EH (cell line): ENCODE measurements at places on chromosomes 12 and 14.

DNA sequence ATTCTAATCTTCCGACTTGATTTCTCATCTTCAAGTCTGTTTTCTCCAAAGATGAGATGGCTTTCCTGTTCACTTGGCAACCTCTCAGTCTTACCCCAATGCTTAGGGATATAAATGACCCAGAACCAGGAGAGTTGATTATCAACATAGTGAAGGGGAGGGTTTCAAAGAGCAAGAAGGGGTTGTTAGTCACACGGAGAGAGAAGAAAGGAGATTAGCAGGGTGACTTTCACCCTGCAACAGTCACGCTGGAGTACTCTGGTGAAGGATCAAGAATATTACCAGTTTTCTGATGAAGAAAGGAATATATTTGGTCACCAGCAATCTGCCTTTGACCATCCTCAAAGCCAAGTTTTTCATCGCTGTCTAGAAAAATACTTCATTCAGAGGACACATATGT, at the start of gene TMEM52B:
TMEM52B (plus strand) TSS at position 212 of the 400 bp plus-strand sequence. CDS start 543 bp downstream, outside the sequence.
- DNase-seq: no peak

DNA sequence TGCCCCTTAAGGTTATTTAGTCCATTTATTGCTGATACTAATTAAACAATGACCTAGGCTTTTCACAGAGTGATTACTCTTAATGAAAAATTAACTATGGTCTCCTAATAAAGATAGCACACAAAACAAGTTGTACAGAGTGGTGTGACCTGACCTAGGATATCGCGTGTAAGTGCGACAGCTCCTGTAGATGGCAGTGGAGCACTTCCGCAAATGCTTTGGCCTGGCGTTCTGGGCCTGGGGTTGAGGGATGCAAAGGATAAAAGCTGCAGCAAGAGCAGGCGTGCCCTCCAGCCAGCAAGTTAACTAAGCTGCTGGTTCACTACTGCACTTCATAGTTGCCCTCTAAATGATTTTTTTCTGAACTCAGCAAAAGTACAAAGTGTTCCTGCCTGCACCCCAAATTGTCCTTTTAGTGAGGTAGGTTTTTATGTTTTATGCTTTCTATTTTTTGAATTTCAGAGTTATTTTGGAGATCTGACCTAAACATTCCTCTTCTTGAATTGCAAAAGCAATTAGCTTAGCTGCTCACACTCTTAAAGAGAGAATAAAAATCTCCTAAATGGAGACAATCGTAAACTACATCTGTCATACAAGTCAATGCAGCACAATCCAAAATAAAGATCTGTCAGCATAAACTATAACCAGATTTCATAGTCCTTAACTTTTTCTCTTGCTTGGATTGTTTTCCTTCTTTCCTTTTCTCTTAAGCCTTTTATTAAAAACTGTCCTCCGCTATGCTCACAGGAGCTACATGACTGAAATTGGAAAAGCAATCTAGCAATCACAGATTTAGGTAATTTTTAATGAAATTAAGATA, 379.6 kb downstream of the LRIG3 start:
- peak; percentile 90 for DNase-seq

- DNase-seq: no peak
Observed at GRCh38 chr12:115859231-115859630, 418.3 kb downstream of the MED13L start.

- DNase-seq: no peak
Observed at GRCh38 chr12:69843608-69844007, 18.6 kb downstream of the MYRFL start.

- DNase-seq: no peak
Observed at GRCh38 chr12:64814432-64814831, 10.0 kb upstream of the TBC1D30 start.

DNA sequence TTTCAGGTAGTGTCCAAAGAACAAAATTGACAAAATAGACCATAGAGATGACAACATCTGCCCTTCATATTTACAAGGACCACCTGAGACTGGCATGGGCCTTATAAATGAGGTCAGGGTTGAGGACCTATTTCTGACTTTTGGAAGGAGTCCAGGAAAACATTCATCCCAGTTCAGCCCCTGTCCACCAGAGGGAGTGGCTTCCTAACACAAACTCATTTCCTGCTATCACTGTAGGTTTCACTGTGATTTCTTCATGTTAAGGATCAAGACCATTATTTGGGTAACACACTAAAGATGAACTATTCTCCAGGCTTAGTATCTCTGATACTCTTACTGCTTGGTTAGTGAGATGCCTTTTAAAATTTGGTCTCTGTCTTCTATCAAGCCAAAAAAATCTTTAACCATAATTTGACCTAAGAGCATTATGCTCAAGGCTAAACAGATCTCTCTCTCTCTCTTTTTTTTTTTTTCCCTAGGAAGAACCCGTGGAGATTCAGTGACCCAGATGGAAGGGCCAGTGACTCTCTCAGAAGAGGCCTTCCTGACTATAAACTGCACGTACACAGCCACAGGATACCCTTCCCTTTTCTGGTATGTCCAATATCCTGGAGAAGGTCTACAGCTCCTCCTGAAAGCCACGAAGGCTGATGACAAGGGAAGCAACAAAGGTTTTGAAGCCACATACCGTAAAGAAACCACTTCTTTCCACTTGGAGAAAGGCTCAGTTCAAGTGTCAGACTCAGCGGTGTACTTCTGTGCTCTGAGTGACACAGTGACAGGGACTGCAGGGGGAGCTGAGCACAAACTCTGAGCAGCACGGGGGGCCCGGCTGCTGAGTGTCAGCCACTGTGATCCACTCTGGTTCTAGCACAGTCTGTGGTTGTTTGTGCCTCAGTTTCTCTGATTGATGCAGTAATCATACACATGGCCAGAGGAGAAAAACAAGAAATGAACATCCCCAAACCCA, 267.6 kb upstream of the OR4E1 start:
- no peak for DNase-seq

- peak; percentile 39 for DNase-seq
Observed at GRCh38 chr14:71403656-71404055, 496.4 kb downstream of the PCNX1 start.

DNA sequence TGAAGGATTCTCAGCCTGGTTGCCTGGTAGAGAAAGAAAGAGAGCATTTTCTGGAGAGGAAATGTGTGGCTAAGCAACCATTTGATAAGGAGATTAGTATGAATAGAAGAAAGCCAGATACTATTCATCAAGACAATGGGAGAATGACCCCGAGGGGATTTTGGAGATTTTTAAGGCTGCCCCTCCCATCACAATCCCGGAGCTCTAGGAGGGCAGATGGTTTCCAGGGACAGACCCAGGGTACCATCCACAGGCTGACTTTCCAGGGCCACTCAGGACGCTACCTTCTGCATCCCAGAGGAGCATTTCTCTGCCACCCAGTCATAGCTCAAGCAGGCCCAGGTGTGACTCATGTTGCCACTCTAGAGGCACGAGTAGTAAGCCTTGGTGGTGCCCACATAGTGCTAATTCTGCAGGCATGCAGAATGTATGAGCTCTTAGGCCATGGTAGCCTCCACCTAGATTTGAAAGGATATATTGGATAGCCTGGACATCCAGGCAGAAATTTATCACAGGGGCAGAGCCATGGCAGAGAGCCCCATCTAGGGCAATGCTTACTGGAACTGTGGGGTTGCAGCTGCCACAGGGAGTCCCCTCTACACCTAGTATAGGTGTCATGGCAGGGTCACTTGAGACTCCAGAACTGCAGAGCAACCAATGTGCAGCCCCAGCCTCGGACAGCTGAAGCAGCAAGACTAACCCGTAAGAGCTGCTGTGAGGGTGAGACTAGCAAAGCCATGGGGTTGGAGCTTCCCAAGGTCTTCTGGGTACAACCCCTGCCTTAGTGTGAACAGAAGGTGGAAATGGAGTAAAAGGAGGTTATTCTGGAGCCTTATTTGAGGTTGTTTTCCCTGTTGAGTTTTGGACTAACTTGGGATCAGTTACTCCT, 366.0 kb downstream of the ZFP36L1 start:
- DNase-seq: no peak

- peak; percentile 49 for DNase-seq
Observed at GRCh38 chr14:96502621-96503305, 581 bp downstream of the PAPOLA start.
